Caco-2 (cell line): ENCODE measurements at places on chromosomes 3 and 15. TPM values are rescaled to one million over a fixed set of nuclear protein-coding genes. Genes with fewer than 3 reads are reported as not detected.
A peak's percentile ranks its signal among the peaks of the same experiment; 100 is the strongest.

DNA sequence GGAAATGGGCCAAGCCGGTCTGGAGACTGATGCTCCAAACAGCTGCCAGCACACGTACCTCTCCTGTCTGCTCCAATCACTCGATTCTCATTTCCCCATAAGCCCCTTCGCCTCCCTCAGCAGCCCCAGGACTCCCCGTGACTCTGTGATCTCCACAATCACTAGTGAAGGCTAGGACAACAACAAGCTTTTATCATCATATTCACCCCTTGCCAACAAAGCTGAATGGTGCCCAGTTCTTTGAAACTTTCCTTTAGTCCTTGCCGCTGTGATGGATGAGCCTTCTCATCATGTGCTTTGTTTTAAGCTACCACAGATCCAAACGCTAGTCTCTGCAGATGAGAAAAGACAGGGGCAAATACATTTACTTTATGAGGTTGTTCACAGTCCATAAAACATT, 242.0 kb downstream of the SV2B start:
- DNase-seq = no peak

DNA sequence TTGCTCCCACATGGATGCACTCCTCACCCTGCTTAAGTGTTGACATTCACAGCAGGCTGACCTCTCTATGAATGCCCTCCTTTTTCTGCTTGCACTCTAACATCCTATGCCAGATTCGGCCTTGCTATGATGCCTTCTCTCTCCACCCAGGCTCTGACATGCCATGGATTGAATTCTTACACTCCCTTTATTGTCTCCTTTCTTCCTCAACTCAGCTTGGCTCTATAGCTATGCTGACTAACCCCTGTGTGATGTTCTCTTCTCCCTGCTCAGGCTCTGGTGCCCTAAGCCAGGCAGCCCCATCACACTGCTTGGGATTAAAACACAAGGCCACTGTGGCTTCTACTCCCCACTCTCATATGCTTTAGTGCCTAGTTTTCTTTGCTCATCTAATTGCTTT, 563.7 kb downstream of the NSUN3 start:
- DNase-seq = no peak

GRCh38 chr15:47431501-47431900, 285.8 kb upstream of the SEMA6D start:
- DNase-seq = no peak

DNA sequence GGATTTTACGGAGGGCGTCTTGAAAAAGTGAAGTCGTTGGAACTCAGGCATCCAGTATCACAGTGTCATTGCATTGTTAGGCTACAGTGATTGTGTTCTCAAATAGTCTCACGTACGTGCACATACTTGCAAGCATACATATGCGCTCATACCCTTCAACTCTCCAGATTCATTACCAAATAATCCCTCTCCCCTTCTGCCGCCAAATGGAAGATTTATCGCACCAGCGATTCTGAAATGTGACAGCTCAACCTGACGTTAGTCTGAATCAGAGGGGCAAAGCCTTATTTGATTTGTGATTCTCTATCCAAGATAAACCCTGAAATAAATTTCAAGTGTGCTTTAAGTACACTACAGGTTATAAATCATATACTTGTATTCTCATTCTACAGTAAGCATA, 119.4 kb downstream of the GADL1 start:
- no peak for DNase-seq

GRCh38 chr15:52292780-52293392, 2.7 kb downstream of the MYO5C start:
- DNase-seq = no peak

DNA sequence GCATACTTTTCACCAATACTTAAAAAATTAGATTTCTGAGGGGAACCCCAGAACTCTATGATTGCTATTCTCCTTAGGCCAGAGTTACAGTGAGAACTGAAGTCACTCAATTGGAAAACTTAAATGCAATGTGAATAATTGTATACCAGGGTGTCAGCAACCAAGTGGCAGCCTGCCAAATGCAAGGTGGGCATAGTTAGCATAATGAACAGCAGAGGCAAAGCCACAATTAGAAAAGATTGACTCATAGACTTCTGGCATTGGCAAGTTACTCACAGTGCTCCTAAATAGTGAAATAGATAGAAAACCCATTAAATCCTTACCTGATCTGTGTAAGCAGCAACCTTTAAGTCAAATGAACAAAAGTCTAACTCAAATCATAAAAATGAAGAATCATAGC, 94.9 kb downstream of the BCHE start:
- DNase-seq = no peak

- peak; percentile 10 for DNase-seq
Measured at GRCh38 chr3:8743021-8743601, 9.5 kb downstream of the CAV3 start.

PFN2 gene
- total RNA-seq = 39.3 and 45.9 TPM in 2 replicates

KCNAB1 gene
- total RNA-seq = 0.14 and 0.44 TPM in 2 replicates

WHAMM gene
- 7.4 and 7.8 TPM in 2 replicates for total RNA-seq

AP3B2 gene
- 0.37 and 0.82 TPM in 2 replicates for total RNA-seq

ECE2 gene
- not detected in 2 replicates for total RNA-seq

LSM3 gene
- 19.1 and 20.5 TPM in 2 replicates for total RNA-seq

GRCh38 chr3:66402596-66403290, 98.1 kb downstream of the LRIG1 start:
- no peak for DNase-seq

SLCO2A1 gene
- total RNA-seq = 2.2 and 2.5 TPM in 2 replicates

GRCh38 chr15:58410353-58410752, 21.4 kb upstream of the LIPC start:
- DNase-seq = no peak

DNA sequence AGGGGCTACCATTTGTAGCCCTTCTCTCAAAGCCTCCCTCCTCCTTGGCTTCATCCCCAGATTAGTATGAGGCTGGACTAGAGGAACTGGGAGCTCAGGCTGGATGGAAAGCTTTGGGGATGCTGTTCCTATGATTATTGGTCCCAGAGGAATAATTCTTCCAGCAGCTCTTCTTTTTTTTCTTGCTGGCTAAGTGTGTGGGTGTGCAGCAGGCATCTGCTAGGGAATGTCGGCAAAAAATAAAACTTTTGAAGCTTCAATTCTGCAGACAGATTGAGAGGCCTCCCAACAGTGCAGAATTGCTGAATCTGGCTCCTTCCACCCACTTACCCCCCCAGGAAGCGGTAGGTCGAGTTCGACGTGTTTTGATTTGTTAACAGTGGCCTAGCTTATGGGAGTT, 138.5 kb upstream of the ANKRD28 start:
- no peak for DNase-seq

- no peak for DNase-seq
Measured at GRCh38 chr3:77142578-77142977, 102.7 kb downstream of the ROBO2 start.

SERINC4 gene
- total RNA-seq = 0.21 and 0.23 TPM in 2 replicates

- no peak for DNase-seq
Measured at GRCh38 chr3:21067031-21067813, 683.8 kb downstream of the ZNF385D start.

GRCh38 chr15:40006003-40006402, 33.0 kb downstream of the SRP14 start:
- no peak for DNase-seq

DNA sequence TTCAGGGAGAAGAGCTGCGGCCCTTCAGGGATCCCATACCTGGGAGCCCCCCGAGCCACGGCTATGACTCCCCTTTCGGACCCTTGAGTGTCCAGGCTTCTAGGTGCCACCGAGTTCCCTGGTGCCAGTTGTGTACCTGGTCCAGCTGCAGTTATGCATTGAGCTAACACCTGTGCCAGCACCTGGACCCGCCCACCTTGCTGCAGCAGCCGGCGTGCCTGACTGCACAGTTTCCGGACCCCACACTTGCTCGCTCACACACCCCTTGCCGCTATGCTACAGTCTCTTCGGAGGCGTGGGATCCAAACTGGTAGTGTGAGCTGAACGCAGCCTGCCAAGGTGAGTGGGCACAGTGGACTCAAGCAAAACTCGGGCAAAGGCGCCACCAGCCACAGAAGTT, 284.5 kb upstream of the ROBO1 start:
- DNase-seq = no peak

SLC9A9 gene
- not detected in 2 replicates for total RNA-seq

DNA sequence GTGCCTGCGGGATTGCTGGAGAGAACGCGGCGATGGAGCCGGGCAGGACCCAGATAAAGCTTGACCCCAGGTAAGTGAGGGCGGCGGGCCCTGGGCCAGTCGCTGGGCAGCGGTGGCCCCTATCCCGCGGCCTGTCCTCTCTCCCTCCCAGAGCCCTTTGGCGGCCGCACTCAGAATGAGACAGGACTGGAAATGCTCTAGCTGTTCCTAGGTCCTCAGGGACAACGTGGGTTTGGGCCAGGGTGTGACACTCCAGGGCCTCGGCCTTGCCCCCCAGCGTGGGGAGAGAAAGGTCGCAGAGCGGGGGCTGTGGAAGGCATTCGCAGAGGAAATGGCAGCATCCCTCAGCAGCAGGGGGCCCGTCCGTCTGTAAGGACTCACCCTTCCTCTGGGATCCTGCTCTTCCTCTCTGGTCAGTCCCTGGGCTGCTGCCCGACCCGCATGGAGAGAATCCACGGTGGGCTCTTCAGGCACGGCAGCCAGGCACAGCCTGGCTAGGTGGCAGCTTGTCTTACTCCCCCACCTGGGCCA, 412 bp downstream of the SLC51A start:
- no peak for DNase-seq

HTR3E gene
- total RNA-seq = not detected in 2 replicates

GRCh38 chr3:22010997-22011396, 260.0 kb upstream of the ZNF385D start:
- no peak for DNase-seq

APBA2 gene
- total RNA-seq = not detected in 2 replicates

DNA sequence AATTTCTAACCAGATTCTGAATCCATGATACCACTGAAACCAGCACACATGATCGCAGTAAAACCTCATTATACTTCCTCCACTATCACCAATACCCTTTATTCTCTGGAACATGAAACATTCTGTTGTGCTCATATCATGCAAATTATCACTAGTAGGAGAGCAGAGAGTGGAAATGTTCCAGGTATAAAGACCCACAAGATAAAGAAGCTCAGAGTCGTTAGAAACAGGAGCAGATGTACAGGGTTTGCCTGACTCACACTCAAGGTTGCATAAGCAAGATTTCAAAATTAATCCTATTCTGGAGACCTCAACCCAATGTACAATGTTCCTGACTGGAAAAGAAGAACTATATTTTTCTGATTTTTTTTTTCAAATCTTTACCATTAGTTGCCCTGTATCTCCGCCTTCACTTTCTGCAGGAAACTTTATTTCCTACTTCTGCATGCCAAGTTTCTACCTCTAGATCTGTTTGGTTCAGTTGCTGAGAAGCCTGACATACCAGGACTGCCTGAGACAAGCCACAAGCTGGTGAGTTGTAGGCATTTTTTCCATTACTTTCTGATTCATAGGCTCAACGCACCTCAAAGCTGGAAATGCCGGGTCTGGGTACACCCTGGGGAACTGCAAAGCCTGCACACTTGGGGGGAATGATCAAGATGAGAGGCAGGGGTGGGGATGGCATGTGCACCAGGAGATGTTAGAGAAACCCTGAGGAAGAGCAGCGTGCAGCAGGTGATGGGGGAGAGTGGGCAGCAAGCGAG, at the start of gene CCR2:
CCR2 (plus strand) TSS at position 465 of the 764 bp plus-strand sequence. CDS start 3,417 bp downstream, outside the sequence.
- DNase-seq = no peak

GRCh38 chr3:149494022-149494758, 19.7 kb downstream of the TM4SF4 start:
- DNase-seq = peak; percentile 76

GRCh38 chr3:130800829-130801228, 54.2 kb upstream of the PIK3R4 start:
- no peak for DNase-seq

- no peak for DNase-seq
Measured at GRCh38 chr3:68482565-68482964, 449.8 kb downstream of the TAFA4 start.

DNA sequence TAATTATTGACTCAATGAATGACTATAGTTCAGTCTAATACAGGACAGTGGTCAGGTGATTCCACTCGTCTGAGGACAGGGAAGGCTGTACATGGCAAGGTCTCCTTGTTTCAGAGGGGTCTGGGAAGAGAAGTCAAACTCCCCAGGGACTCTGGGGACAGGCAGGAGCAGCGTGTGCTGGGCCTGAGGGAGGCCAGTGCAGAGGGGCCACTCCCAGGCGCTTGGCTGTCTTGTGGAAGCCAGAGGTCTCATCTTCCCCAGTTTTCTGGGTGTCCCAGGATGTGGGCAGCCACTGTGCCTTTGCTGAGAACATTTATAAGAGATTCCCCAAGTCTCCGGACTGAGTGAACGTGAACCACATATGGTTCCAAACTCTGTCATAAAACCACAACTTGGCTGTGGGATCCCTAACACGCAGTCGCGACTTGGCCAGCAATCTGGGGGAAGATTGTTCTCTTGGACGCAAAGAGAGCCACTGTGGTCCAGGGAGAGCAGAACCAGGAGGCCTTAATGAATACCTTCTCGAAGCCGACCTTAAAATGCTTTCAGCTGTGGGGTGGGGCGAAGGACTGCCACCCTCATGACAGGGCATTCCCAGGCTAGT, 30.4 kb downstream of the BHLHE40 start:
- no peak for DNase-seq

- DNase-seq = no peak
Measured at GRCh38 chr3:111702996-111703985, 108.1 kb upstream of the ZBED2 start.

SLC22A14 gene
- 0.14 and 0.23 TPM in 2 replicates for total RNA-seq

HIGD2B gene
- total RNA-seq = not detected in 2 replicates

DNA sequence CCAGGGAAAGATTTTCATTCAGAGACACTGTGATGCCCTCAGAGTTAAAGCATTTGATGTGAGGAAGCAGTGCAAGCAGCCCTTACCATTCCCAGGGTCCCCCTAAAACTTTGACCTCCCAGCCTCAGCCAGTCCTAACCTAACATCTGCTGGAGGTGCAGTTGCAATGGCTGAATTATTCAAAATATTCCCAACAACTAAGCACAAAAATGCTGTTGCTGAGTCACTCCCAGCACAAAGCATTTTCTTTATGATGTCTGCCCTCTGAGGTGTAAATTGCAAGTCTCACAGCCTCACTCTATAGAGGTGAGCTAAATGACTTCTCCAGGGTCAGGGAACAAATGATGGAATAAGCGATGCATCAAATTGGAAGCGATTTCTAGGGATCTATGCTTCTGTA, 6.4 kb upstream of the REC114 start:
- DNase-seq = no peak

GRCh38 chr15:81157195-81157938, 23.3 kb downstream of the CFAP161 start:
- no peak for DNase-seq

- no peak for DNase-seq
Measured at GRCh38 chr3:31770822-31771326, 210.2 kb downstream of the OSBPL10 start.

SEMA6D gene
- 0.18 and 0.67 TPM in 2 replicates for total RNA-seq

- DNase-seq = no peak
Measured at GRCh38 chr3:120370463-120370862, 21.3 kb upstream of the LRRC58 start.

CCDC39 gene
- not detected in 2 replicates for total RNA-seq

DGKG gene
- 0.32 and 0.81 TPM in 2 replicates for total RNA-seq

- DNase-seq = no peak
Measured at GRCh38 chr15:36988947-36989346, 111.4 kb downstream of the MEIS2 start.

MINAR1 gene
- 0.34 and 0.49 TPM in 2 replicates for total RNA-seq

IL5RA gene
- 0.09 and 0.23 TPM in 2 replicates for total RNA-seq
